ENCODE measurements at places on chromosomes 16 and 17. TPM values are rescaled to one million over a fixed set of nuclear protein-coding genes. Genes with fewer than 3 reads are reported as not detected.
A peak's percentile ranks its signal among the peaks of the same experiment; 100 is the strongest.

DNA sequence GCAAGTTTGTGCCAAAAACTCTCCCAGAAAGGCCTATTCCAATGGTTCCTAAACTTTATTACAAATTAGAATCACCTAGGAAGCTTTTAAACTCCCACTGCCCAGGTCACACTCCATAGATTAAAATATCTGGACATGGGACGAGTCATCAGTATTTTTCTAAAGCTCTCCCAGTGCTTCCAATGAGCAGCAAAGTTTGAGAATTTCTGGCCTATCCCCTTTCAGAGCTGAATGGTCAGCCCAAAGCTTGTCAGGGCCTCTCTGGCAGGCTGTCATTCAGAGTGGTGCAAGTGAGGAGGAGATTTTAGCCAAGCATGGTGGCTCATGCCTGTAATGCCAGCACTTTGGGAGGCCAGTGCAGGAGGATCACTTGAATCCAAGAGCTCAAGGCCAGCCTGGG lies 2.4 kb downstream of the BCL6B start:
- DNase-seq = no peak

The PRAC1 gene
- total RNA-seq = not detected

DNA sequence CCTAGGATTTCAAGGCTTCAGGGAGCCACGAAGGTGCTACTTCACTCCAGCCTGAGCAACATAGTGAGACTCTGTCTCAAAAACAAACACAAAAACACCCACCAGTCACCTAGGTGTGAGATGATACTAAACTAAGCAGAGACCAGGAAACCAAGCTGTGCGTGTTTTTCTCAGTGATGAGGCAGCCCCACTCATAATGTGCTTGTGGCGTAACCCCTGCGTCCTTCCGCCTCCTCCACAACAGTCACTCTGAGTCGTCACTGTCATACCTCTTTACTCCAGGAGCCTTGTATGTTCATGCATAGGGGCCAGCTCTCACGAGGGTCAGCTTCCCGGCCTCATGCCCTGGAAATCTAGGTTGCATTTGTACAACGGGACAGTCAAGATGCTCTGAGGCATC lies 31.1 kb upstream of the SLC47A1 start:
- no peak for DNase-seq

The TEKT1 gene
- total RNA-seq = not detected

DNA sequence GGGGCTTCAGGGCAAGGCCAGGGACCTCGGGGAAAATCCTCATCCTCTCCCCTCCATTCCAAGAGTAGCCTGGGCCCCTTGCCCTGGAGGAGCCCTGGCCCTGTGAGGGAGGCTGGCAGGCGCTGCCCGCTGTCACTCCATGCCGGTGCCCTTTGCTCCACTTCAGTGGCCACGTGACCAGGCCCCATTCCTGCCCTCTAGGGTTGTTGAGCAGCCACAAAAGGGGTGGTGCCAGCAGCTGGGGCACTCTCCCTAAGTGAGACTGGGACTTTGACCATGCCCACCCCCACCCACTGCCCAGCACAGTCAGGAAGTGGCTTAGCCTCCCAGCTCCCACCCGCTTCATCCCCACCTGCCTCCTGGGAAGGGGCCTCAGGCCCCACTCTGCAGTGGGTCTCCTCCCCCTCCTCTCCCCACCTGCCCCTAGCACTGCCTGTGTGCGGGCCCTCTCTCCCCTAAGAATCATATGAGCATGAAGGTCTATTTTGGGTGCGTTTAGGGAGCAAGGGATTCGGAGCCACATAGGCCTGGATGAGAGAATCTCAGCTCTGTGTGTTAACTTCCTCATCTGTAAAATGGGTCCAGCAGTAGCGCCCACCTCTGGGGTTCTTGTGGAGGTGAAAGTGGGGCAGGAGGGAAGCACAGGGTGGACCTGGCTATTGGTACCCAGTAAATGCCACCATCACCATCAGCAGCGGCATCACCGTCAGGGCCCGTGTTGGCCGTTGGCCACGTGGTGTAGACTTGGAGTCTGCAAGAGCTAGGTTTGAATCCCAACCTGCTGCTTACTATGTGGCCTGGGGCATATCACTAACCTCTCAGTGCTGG lies 7.2 kb downstream of the PDK2 start:
- no peak for DNase-seq

DNA sequence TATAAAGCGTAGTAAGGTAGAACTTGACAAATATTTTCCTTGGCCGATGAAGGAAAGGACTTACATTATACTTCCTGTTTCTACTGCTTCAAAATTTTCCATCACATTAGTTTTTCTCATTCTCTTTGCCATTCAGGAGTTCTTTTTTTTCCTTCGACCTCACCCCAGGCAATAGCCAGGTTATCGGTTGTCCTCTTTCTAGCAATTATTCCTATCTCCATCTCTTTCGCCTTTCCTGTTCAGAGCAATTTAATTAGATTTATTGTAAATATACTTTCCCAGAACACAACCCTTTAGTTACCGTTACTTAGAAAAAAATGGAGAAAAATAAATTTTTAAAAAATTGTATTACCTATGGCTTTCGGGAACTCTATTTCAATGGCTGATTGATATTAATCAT lies 205.2 kb downstream of the KCNJ2 start:
- DNase-seq = no peak

GRCh38 chr17:7711051-7711755 lies 6.2 kb downstream of the EFNB3 start:
- no peak for DNase-seq

DNA sequence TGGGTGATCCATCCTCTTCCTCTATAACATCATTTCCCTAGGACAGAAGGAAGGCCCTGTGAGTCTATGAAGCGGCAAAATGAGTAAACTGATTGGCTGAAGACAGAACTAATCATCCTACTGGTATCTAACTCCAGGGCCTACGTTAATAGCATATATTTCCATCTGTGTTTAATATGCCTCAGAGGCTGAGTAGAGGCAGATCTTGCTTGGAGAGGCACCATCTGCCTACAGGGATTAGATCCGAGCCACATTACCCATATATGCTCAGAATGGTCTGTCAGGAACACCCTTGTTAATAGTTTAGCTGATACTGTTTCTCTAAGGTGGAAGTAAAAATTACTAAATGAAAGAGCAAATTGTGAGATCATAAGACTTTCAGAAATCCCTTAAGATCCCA lies 13.2 kb upstream of the FOXJ1 start:
- DNase-seq = no peak

- DNase-seq = no peak
These were observed 18.5 kb downstream of the MRPL45 start for GRCh38 chr17:38315497-38315896.

The CBLN1 gene
- total RNA-seq = not detected

DNA sequence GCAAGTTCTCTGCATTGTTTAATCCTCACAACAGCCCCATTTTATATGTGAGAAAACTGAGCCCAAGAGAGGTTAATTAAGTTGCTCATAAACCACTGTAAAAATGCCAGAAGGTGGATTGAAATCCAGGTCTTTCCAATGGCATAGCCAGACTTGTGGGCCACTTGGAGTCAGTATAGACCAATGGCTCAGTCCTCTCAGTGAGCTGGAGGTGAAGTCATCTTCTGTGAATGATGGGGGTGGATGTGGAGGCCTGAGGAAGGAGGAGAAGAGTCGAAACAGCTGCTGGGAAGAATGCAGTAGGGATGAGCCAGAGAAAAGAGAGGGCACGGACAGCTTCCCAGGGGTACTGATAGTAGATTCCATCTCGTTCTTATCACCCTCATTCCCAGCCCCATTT lies 213.4 kb downstream of the SOX9 start:
- DNase-seq = no peak

The MYL11 gene
- not detected for total RNA-seq

The HOXB8 gene
- total RNA-seq = 0.21 TPM

The METRNL gene
- 3.5 TPM for total RNA-seq

The MMP25 gene
- 0.35 TPM for total RNA-seq

DNA sequence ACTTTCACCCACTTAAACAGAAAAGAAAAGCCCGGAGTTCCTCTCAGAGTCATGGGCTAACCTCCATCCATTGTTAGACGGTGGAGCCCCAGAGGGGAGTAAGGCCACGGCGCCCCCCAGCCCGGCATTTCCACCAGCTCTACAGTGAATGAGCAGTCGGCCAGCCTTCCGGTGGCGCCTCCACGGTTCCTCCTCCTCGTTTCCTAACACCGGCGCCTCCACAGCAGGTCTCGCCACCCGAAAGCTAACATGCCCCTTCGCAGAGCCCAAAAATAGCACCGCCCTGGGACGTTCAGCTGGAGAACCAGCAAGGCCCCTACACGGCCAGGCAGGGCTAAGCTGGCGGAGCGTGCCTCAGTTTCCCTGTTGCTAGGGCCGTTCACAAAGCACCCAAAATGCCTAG lies 858 bp downstream of the MMD start:
- DNase-seq = no peak

The CNTNAP1 gene
- 29.9 TPM for total RNA-seq

GRCh38 chr17:82891911-82892310 lies 52.1 kb upstream of the ZNF750 start:
- no peak for DNase-seq

DNA sequence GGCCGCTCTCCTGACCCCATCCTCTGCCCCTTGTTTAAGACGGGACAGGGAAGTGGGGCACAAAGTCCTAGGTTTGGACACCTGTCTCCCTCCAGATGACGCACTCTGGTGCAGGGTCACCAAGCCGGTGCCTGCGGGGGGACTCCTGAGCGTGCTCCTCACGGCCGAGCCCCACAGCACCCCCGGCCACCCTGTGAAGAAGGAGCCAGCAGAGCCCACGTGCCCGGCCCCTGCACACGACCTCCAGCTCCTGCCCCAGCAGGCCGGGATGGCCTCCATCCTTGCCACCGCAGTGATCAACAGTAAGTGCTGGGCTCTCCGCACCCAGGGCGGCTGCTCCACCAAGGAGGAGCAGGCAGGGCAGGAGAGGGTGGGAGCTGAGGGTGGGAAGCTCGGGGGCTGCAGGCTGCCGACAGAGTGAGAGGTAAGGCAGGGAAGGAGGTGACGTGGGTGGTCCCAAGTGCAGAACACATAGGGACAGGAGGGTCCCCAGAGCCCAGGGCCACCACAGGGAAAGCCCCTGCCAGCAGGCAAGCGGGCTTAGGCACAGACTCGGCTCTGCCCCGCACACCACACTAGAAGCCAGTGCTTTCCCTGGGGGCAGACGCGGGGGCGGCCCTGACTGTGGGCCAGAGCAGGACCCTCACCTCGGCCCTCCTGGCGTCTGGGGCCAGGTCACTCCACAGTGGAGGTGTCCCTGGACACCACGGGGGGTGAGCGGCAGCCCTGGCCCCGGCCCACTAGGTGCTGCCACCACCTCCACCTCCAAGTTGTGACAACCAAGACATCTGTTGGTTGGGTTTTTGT lies 42.1 kb upstream of the ZC3H18 start:
- DNase-seq = no peak

DNA sequence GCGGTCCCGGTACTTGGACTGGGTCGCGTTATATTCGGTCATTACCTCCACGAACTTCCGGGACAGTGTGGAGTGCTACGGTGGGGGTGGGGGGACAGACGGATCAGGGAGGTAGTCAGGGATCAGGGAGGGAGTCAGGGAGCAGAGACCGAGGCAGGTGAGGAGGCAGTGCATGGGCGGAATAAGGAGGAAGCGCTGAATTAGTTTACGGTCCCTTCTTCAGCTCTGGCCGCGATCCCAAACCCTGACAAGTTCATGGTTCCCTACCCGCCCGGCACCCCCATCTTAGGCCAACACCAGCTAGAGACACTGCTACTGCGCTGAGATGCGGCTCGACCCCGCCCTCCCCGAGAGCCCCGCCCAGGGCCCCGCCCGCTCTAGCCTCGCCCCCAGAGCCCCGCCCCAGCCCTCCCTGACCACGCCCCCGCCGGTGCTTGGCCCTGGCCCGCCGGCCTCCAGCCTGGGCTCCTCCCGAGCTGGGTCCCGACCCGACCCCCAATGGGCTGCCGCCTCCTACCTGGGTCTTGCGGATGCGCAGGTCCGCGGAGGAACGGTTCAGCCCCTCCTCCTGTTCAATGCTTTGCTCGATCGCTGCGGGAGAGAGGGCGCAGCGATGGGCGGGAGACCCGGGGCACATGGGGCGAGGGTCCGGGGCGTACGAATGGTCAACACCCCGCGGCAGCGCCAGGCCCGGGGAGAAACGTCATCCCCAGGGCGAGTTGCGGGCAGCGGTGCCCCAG lies 12.1 kb downstream of the HSD3B7 start:
- DNase-seq = peak; percentile 51

Data from GM12878 (cell line).